ENCODE measurements at places on chromosomes 2 and 18.

DNA sequence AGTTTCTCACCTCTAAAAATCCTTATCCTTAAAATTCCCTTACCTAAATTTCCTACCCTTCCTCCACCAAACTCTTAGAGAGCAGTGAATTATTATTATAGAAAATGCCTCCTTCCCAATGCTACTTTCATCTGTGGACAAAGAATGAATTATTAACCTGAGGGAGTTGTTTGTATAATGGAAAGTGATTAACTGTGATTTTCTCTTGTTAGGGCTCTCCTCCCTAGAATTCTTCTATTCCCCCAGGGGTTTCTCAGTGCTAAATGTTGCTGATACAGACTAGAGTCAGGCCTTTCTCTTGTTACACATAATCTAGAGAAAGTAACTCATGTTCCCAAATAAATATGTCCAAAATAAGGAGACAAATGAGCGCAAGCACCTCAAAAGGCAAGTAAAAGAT lies 23.3 kb downstream of the EPB41L5 start:
- no peak for DNase-seq

DNA sequence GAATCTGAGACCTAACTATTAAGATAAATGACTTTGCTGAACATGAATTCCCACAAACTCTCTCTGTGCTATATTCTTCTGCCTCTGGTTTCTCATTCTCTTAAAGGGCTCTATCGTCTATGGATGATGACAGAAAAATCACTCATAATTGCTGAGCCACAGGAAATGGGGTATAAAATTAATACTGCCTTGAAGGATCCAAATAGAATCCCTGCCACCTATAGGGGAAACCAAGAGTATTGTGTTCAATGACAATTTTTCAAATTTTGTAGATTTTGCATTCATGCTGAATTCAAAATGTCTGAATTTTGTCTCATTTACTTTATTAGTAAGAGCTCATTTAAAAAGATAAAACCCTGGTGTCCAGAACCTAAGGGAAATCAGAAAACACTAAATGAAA lies 235.8 kb downstream of the RBM43 start:
- no peak for DNase-seq

DNA sequence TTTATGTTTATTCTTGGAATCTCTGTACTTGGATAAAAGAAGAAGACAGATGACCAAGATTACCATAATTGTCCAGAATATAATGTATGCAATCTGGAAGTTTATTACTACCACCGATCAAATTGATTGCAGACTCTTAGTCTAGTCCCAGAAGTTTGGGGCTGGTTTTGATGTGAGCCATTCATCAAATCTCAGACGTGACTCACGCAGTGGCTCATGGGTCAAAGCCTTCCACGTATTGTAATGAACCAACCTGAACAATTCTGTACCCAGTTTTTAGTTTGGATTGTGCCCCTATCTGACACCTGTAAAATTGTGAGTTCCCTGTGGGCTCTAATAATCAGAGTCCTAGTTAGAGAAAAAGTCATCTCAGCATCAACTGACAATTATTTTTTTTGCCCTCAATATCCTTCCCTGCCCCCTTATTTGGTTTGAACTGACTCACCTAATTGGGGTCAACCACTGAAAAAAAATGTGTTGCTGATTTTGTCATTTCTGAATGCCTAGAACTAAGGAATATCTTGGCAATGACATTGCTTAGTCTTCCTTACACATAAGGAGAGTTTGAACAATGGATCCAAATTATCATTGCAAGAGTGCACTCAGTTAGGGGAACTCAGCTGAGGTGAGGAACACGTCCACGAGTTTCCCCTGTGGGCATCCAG lies 219.5 kb upstream of the NRP2 start:
- no peak for DNase-seq

GRCh38 chr2:61946666-61947065 lies 41.2 kb downstream of the COMMD1 start:
- no peak for DNase-seq

DNA sequence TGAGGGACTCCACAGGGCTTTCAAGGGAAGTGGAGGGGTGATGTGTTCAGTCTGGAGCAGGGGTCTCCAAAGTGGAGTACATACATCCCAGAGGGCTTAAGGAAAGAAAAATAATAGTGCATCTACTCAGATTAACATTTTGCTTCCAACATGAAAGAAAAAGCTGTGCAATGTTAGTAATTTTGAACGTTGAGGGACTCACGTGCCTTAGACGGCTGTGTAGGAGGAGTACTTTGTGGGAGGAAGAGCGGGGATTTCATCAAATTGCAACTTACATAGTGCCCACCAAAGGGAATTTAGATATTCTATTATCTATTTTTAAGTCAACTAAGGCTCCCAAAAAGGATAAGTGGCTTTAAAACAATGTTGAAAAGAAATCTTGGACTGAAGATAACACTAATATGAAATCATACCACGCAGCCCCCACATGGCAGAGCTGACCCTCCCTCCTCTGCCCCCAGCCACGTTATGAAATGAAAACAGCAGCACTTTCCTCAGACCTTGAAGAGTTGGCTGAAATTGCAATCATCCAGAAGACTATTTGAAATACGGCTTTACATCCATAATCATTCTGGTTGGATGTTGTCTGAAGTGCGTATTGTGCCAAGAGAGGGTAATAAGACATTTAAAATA lies 42.9 kb downstream of the MEX3C start:
- no peak for DNase-seq

GRCh38 chr2:16179701-16180416 lies 239.5 kb downstream of the MYCN start:
- no peak for DNase-seq

GRCh38 chr2:203949228-203949627 lies 12.7 kb downstream of the ICOS start:
- DNase-seq: peak; percentile 60

DNA sequence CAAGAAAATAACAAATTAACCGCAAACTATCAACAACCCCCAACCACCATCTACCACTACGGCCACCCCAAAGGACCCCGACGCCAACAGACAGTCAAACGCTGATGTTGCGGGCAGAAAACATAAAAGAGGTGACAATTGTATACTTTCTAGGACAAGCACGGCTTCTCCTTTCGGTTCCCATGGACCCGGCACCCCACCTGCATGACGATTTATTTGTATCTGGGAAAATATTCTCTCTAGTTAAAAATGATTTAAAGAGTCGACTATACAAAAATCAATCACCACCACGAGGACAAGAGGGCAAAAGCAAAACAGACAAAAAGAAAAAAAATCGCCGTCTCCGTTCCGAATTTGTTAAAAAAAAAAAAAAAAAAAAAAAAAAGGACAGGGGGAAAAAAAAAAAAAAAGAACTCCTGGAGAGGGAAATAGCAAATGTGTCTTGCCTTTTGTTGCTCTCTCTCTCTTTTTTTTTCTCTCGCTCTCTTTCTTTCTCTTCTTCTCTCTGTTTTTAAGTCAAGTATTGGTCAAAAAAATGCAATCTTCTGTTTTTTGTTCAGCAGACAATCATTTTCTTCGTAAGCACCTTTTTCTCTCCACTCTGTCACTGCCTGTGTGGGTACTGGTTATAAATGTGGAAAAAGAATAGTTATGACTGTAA lies 3.6 kb downstream of the SIX3 start:
- DNase-seq: no peak

DNA sequence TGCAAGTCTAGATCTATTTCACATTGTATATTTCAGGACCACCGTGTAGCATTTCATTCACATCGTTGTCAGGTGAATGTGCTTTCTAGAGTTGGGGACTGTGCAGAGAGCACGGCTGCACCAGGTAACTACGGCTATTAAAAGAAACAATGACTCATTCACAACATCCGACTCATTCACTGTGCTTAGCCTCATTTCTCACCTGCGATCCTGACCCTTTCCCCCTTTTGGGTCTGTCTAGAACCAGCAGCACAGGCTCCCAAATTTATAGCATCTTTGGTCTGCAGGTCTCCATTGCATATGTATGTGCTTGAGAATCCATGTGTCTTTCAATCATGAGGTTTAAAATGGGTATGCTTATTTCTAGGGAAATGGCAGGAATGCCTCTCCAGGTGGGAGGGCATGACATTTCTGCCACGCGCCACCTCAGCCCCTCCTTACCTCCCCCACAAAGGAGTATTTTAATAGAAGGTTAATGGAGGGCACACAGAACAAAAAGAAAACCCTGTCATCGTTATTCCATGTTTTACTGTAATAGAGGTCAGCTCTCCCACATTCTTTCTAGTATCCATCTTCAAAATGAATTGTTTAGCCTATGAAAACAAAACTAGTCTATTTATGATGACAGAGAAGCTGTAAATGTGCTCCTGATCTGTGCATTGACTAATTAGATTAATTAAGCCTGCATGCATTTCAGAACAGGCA lies 246.7 kb upstream of the EPHA4 start:
- DNase-seq: no peak

- no peak for DNase-seq
Observed at GRCh38 chr2:230751062-230751461, 38.4 kb downstream of the CAB39 start.

DNA sequence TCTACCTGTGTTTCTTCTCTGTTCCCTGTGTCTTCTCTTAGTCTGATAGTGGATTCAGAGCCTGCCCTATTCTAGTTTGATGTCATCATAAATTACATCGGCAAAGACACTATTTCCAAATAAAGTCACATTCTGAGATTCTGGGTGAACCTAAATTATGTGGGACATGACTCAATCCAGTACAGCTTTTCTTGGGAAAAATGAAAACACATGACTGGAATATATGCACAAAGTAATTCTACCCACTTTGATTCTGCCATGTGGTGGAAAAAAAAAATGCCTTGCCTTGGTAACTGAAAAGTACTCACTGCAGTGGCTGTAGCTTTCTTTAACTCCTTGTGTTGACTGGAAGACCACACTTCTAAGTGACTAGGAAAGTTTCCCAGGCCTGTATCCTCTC lies 73.7 kb downstream of the LRATD1 start:
- DNase-seq: no peak

DNA sequence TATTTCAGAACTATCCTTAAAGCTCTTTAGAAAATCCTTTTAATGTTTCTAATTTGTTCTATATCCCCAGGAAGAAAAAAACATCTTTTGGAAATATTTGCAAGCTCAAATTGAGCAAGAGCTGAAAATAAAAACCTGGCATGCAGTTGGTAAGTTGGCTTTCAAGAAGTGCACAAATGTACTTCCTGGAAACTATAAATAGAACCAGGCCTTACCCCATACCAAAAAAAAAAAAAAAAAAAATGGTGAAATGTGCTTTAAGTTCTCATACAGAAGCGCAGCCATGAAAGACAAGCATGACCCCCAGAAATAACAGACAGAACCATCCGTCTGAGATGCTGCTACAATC lies 178.5 kb downstream of the HDAC4 start:
- DNase-seq: no peak

- no peak for DNase-seq
Observed at GRCh38 chr2:120954939-120955338, 219.3 kb downstream of the GLI2 start.

GRCh38 chr2:38268001-38268400 lies 109.1 kb downstream of the ATL2 start:
- DNase-seq: no peak

- no peak for DNase-seq
Observed at GRCh38 chr2:56707218-56707617, 523.4 kb downstream of the CCDC85A start.

GRCh38 chr2:234302664-234302991 lies 194.3 kb downstream of the ARL4C start:
- DNase-seq: no peak

DNA sequence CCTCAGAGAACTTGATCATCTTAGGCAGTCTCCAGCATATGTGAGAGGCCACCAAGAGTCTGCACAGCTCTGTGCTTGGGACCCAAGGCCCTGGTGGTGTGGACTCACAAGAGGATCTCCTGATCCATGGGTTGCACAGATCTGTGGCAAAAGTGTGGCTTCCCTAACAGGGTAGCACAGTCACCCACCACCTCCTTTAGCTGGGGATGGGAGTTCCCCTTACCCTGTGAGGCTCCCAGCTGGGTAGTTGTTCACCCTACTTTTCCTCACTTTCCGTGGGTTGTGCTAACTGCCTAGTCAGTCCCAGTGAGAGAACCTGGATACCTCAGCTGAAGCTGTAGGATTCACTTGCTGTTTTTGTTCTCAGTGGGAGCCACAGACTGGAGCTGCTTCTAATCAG lies 123.7 kb downstream of the FTCDNL1 start:
- no peak for DNase-seq

DNA sequence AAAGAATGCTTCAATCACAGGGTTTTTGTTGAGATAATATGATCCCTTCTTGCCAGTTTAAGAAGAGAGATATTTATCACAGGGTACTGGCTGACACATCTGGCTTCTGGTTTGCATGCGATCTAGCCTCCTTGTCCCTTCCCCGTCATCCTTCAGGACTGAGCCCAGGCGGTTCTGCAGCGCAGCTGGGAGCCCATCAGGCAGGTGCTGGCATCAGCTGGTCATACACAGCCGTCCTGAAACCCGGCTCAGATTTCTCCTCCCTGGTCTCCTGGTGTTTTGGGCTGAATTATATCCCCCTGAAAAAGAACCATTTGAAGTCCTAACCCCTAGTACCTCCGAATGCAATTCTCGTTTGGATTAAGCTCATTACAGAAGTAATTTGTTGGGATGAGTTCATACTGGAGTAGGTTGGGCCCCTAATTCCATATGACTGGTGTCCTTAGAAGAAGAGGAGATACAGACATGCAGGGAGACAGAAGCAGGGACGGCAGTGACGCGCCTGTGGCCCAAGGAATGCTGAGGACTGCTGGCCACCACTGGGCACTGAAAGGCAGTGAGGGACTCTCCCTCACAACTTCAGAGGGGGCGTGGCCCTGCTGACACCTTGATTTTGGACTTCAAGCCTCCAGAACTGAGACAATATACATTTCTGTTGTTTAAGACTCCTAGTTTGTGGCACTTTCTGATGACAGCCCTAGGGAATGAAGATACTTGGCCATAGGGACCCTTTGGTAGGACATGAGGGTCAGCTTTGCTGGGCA lies 83.9 kb upstream of the ODC1 start:
- no peak for DNase-seq

DNA sequence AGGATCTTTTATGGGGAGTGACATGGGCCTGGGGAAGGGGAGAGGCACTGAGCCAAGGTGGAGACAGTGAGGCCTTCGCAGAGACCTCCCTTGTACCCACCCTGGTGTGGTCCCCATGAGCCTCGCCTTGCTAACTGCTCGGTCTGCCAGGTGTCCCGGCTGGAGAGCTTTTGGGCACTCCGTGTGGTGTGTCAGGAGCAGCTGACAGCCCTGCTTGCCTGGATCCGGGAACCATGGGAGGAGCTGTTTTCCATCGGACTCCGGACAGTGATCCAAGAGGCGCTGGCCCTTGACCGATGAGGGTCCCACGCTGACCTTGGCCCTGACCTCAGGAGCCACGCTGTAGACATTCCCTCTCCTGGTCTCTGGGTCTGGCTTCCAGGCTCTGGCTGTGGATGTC lies 11.5 kb upstream of the SLC4A3 start:
- DNase-seq: no peak
